ENCODE measurements at places on chromosomes 12 and 14.

- no peak overlapping the region for H3K27ac ChIP-seq
- no peak overlapping the region for H3K4me3 ChIP-seq
- no peaks in the 10 kb centered on the region for H3K4me1 ChIP-seq
- no peaks in the 10 kb centered on the region for H3K27me3 ChIP-seq
Measured at GRCh38 chr14:28502517-28502916, 264.1 kb upstream of the FOXG1 start.

GRCh38 chr12:76704693-76705092 is 59.2 kb upstream of the ZDHHC17 start:
- DNase-seq: no peak
- peaks cover 11% of the 10 kb centered on the region for H3K4me1 ChIP-seq
- no peaks in the 10 kb centered on the region for H3K27me3 ChIP-seq
- no peak overlapping the region for H3K27ac ChIP-seq
- no peaks in the 10 kb centered on the region for H3K36me3 ChIP-seq

GRCh38 chr14:33404964-33405574 is 466.4 kb downstream of the NPAS3 start:
- H3K27me3 ChIP-seq: peaks cover 3% of the 10 kb centered on the region
- peak; percentile 22 for DNase-seq
- H3K27ac ChIP-seq: no peak overlapping the region
- peaks cover 3% of the 10 kb centered on the region for H3K4me1 ChIP-seq

DNA sequence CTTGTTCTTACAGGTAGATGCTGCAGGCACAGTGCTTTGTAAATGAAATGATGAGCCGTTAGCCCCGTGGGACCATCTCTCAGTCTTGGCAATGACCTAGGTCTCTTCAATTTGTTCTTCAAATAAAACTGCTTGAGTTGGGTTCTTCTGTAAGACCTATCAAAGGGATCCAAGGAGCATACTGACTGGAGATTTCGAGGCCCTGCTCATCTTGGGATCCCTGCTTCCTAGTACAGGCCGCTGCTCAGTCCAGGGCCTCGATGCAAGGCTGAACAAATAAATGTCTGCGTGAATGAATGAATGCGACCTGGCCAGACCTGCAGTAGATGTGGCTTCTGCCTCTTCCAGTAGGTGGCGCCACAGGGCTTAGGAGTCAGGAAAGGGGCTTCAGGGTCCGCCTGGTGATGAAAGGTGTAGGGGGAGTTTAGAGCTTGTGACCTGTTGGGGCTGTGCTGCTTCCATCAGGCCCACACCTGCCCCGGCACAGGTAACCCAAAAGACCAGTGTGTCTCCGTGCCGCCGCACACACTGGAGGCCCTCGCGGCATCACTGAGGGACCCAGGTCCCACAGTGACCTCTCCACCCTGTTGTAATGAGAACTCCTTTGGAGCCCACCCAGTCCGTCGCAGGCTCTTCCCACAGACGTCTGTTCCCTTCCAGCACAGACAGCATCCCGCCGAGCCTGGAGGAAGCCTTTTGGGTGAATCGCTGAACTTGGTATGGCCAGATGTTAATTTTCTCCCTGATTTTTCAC is 4.4 kb downstream of the CACNA1C start:
- H3K27ac ChIP-seq: no peak overlapping the region
- H3K27me3 ChIP-seq: peaks cover 38% of the 10 kb centered on the region
- H3K4me3 ChIP-seq: no peak overlapping the region
- H3K4me1 ChIP-seq: peaks cover 27% of the 10 kb centered on the region
- DNase-seq: peak; percentile 97

DNA sequence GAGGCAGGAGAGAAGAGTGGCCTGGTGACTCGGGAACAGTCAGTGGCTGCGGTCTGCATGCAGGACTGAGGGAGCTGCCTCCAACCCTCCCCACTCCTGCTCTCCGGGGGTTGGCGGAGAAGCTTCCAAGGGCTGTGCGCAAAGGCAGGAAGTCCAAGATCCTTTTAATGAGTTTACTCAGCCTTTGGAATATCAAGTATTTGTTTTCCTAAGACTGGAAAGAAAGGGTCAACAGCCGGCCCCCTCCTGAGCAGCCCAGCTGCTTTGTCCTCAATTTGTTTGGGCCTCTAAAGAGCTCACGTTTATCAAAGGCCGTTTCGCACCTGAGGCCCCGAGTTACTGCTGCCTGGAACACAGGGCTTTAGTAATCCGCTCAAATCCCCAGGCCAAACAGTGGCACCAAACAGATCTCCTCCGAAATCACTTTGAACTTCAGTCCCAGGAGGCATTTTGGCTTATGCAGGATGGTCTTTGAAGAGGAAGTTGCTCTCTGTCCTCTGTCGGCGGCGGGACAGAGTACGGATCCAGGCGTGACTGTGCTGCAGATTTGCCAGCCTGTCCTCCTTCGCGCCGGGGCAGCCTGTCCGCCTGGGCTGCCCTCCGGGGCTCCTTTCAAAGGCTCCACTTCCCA is 117.2 kb upstream of the FZD10 start:
- H3K4me3 ChIP-seq: peak overlapping the region; percentile 10
- peaks cover 59% of the 10 kb centered on the region for H3K36me3 ChIP-seq
- peak; percentile 21 for DNase-seq

GRCh38 chr12:14452865-14453264 is 87.4 kb downstream of the ATF7IP start:
- H3K27me3 ChIP-seq: no peaks in the 10 kb centered on the region
- peaks cover 40% of the 10 kb centered on the region for H3K4me1 ChIP-seq
- H3K4me3 ChIP-seq: no peak overlapping the region
- no peak for DNase-seq

GRCh38 chr14:59310633-59311032 is 122.2 kb downstream of the DAAM1 start:
- H3K4me1 ChIP-seq: peaks cover 26% of the 10 kb centered on the region
- no peaks in the 10 kb centered on the region for H3K36me3 ChIP-seq
- peak overlapping the region; percentile 17 for H3K27ac ChIP-seq
- no peak overlapping the region for H3K4me3 ChIP-seq

GRCh38 chr14:89899917-89900663 is 54.4 kb downstream of the EFCAB11 start:
- DNase-seq: no peak
- H3K27me3 ChIP-seq: no peaks in the 10 kb centered on the region
- H3K27ac ChIP-seq: 0 out of 2 replicates have a peak overlapping the region, but pooled peaks have one; percentile 43
- no peak overlapping the region for H3K4me3 ChIP-seq

GRCh38 chr12:26878661-26879119 is 45.7 kb upstream of the ITPR2 start:
- H3K4me3 ChIP-seq: no peak overlapping the region
- H3K27ac ChIP-seq: no peak overlapping the region
- peaks cover 3% of the 10 kb centered on the region for H3K36me3 ChIP-seq
- H3K27me3 ChIP-seq: peaks cover 3% of the 10 kb centered on the region

- H3K36me3 ChIP-seq: peaks cover 21% of the 10 kb centered on the region
- peaks cover 9% of the 10 kb centered on the region for H3K4me1 ChIP-seq
- no peak for DNase-seq
- H3K27me3 ChIP-seq: no peaks in the 10 kb centered on the region
- H3K4me3 ChIP-seq: no peak overlapping the region
Measured at GRCh38 chr12:946212-946611, 3.3 kb downstream of the RAD52 start.
